AG20443 (cell line): ENCODE measurements at places on chromosomes 16 and 17.
A peak's percentile ranks its signal among the peaks of the same experiment; 100 is the strongest.

DNA sequence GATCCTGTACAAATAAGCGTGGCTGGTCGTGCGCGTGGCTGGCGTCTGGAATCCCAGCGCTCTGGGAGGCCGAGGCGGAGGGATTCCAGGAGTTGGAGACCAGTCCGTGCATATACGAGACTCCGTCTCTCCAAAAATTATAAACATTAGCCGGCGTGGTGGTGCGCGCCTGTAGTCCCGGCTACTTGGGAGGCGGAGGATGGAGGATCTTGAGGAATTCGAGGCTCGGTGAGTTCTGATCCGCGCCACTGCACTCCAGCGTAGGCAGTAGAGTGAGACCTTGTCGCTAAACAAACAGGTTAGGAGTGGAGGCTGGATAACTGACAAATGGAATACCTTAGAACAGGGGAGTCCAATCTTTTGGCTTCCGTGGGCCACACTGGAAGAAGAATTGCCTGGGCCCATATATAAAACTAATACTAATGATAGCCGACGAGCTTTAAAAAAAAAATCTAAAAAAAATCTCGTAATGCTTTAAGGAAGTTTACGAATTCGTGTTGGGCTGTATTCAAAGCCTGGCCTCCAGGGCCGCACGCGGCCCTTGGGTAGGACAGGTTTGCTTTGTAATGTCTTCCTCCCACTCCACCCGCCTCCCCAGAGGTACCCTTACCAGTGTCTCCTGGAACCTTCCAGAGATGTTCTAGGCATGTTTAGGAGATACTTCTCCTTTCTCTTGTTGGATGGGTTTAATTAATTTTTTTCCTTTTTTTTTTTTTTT lies 909 bp upstream of the RSL1D1 start:
- no peak for DNase-seq

DNA sequence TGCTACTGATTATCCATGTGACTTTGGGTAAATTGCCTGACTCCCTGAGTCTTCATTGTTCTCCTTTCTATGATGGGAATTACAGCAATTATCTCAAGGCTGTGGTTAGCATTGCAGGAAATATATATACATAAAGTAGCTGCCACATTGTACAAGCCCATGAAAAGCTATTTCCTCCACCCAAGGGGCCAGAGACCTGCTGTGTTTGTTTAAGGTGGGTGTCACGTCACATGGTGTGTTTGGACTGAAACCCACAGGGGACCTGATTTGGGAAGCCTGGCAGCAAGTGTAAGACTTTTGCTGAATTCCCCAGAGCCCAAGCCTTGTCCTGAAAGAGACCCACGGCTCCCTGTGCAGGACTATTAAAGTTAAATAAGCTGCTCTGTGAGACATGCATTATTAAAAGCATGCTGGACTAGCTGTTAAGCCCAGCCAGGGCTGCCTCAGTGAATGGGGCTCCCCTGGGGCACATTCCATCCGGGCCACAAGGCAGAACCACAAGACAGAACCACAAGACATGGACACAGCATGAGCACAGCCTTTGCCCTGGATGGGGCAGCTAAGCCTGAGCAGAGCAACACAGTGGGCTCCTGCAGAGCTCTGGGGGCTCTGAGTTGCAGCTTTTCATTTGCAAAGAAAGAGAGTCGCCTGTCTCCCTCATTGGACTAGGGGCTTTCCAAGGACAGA lies 148.9 kb downstream of the SPACA3 start:
- peak; percentile 31 for DNase-seq

DNA sequence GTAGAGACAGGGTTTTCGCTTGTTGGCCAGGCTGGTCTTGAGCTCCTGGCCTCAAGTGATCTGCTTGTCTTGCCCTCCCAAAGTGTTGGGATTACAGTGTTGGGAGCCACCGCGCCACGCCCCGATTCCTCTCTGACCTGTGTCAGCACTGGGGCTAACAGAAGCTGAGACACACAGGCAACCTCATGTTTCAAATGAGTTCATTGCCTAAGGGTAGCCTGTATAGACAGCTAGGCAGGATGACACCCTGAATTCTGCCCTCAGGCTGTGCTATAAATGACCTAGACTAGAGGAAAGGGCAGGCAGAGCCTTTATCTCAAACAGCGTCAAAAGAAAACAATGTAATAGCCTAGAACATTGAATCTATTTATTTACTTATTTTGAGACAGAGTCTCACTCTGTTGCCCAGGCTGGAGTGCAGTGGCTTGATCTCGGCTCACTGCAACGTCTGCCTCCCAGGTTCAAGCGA lies 2.3 kb upstream of the CDK3 start:
- DNase-seq = no peak

DNA sequence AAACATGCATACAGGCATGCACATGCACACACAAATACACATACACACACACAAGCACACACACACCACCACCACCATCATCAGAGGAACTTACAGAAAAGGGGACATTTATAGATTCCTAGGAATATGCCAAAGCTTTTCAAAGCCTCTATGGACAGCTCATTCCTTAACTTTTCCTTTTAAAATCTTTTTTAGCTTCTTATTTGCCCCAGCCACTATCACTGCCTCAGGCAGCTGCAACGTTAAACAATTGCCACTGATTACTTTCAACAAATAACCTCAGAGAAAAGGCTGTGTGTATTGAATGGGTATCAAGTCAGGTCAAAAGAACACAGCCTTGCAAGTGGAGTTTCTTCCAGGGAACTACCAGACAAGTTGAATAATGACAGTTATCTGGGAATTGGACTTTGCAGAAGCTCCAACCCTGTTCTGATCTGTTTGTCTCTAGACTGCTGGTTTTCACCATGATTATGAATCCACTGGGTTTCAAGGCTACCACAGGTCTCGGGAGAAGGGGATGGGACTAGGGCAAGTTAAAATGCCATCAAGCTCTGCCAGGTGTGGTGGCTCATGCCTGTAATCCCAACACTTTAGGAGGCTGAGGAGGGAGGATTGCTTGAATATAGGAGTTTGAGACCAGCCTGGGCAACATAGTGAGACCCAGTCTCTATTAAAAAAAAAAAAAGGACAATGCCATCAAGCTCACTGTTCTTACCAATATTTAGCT lies 21.9 kb upstream of the BEAN1 start:
- DNase-seq = no peak

GRCh38 chr16:72311426-72311825 lies 139.5 kb upstream of the PMFBP1 start:
- DNase-seq = no peak

DNA sequence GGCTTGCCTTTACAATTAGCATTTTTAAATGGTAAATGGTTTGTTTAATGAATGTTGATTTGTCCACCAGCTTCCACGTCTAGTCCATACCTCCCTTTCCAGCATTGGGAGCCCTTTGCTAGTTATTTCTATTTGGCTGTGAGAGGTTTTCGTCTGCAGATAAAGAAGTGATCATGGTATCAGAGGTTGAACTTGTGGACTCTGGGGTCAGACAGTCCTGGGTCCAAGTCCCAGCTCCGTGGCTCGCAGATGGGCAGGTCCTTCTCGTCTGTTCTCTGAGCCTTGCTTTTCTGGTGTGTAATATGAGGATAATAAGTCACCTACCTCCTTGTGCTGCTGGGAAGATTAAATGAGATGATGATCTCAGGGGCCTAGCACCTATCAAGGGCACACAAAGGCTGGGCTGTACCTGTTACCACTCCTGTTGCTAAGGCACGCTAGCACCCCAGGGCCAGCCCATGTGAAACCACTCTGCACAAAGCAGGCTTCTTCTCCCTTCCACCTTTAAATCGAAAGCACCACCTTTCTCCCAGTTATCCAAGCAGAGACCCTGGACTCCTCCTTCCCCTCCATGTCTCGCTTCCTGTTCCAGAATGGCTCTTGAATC lies 103.9 kb downstream of the GNAO1 start:
- no peak for DNase-seq

DNA sequence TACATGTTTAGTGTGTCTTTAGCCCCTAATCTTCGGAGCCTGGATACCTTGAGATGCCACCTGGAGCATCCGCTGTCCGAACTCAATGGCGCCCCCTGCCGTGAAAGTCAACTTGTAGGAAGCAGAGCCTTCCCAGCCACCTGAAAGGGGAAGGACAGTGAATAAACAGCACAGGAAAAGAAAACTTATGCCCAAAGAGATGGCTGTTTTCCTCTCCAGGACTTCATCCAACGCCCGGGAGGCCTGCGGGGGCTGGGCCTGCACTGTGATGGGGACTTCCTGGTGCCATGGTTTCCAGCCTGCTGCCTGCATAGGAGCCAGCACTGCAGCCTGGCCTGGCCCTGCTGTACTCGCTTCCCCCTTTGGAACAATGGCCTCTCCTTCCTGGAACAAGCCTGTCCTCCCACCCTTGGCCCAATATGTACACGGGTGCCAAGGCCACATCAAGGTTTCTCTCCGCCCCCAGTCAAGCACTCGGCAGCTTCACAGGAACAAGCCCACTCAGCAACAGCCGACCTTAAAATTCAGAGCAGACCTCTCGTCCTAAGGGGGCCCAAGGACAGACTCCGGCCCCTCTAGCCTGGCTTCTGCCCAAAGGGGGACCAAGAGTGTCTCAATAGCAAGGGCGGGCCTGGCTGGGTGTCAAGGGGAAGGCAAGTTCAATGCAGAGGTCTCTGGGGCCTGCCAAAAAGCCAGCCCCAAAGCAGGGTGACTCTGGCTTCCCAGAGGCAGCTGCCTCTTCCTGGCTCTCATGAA lies 4.5 kb upstream of the UNC13D start:
- DNase-seq = no peak

- peak; percentile 74 for DNase-seq
Observed at GRCh38 chr16:87740441-87740840, 25.3 kb downstream of the KLHDC4 start.

DNA sequence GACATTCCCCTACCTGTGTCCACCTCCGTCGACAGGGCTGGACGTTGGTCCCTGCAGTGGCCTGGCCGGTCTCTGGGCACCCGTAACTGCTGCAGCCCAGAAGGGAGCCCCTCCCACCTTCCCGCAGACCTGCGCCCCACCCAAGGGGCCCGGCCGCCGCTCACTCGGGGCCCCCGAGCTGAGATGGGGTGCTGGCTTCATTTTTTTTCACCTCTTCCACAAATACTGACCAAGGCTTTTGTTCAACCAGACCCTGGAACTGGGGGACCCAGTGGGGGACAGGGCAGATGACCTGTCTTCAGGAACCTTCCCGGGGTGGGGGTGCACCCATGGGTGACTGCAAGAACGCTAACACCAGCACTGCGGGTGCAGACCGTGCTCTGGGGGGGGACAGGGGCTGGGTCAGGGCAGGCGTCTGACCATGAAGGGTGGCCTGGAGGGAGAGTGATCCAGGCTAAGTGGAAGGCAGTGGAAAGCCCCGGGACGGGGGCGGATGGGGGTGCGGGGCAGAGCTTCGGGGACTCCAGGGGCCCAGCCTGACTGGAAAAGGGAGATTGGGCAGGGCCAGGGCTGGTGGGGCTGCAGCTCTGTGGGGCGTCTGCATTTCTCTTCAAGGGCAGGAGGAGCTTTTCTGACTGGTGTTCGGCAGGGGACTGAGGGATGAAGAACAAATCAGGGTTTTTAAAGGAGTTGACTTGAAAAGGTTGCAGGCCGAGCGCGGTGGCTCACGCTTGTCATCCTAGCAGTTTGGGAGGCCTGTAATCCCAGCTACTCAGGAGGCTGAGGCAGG lies 42.3 kb downstream of the SLC7A5 start:
- DNase-seq = no peak

DNA sequence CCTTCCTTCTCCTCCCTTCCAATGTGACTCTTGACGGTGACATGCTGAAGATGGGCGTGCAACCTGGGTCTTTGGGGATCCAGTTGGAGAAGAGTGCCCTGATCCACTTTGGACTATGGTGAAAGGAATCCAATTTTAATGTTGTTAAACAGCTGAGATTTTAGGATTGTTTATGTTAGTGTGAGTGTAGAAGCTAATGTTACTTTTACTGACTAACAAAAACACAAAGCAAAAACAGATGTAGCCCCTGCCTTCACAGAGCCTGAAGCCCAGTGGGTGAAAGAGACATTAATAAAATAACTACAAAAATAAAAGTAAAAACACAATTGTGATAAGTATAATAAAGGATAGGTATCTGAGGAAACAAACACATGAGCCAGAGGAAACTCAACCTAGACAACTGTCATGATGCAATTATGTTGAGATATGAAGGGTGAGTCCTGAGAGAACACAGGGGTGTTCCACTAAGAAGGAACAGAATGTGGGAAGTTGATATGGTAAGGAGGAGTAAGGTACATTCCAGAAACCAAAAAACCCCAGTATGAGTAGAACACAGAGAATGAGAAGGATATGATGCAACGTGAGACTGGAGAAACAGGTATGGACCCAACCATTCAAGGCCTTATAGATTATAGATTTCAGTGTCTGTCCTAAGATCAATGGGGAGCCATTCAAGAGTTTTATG lies 115.1 kb upstream of the PMFBP1 start:
- DNase-seq = no peak

DNA sequence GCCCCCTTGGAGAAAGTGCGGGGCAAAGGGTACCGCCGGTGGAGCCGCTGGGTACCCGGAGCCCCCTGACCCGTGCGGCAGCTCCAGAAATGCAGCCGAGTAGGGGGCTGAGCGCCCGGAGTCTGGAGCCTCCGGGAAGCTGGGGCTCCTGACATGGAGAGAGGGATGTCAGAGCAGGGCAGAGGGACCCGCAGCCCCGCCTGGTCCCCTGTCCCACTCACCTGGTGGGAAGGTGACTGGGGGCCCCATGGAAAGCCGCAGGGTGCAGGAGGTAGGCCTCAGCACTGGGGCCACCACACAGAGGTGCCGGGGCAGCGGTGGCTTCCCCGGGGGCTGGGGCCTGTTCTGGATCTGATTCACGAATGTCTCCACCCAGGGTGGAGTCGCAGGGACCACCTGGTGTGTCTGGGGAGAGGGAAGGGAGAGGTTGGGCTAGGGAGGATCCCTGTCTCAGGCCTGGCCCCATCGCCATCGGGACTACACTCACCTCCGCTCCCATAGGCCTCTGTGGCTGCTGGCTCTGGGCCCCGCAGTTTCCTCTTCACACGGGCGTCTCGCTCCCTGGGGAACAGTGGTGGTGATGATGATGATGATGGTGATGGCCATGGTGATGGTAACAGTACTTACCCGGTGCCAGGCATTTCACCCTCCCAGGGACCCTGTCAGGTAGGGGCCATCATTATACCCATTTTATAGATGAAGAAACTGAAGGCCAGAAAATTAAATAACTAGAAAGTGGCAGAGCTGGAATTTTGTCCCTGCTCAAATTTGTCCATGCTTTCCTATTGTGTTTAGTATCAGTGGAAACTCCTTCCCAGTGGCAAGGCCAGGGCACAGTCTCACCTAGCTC lies 5.2 kb downstream of the TBX6 start:
- DNase-seq = no peak

GRCh38 chr16:15660203-15660601 lies 10.2 kb downstream of the NDE1 start:
- DNase-seq = no peak

DNA sequence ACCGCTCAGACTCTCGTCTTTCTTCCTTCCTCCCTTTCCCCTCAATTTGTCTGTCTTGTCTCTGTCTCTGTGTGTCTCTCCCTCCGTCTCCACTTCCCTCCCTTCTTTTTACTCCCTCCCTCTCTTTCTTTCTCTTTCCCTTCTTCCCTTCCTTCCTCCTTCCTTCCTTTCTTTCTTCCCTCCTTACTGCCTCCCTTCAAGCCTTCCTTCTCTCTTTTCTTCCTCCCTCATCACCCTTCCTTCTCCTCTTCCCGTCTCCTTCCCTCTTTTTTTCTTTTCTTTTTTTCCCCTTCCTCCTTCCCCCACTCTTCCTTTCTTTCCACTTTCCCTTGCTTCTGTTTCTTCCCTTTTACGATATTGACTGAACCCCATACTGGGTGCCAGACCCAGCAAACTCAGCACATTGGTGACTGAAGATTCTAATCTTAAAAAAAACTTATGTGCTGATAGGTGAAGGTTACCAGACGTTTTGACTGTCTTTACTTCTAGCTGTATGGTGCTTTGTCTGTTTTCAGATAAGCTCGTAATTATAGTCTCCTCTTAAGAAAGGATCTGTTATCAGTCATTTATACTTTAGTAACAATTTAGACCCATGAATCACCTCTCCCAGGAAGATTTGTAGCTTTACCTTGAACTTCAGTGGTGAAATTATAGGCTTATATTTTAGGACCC lies 481 bp upstream of the BRD7 start:
- DNase-seq = no peak
